ENCODE measurements at places on chromosomes 5 and 9.

- no peak for DNase-seq
Measured at GRCh38 chr5:33843579-33843978, 48.2 kb downstream of the ADAMTS12 start.

DNA sequence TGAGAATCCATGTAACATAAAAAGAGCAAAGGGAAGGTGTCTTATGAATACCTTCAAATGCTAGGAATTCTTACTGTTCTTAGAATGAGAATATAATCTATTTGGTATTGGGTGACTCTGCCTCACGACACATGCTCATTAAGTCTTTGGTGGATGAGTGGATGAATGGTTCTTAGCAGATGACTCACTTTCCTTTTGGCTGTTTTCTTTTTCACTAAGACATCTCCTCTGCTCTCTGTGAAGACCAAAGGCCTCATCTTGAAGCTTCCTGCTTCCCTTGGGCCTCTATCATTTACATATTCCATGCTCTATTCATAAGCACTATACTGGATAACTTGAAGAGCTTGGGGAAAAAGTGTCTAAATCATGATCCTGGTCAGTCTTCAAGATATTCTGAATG lies 468.1 kb downstream of the SPATA31D1 start:
- DNase-seq, result no peak

GRCh38 chr9:134346151-134346550 lies 19.9 kb downstream of the RXRA start:
- no peak for DNase-seq

- no peak for DNase-seq
Measured at GRCh38 chr9:116233160-116233530, 79.6 kb downstream of the PAPPA start.

DNA sequence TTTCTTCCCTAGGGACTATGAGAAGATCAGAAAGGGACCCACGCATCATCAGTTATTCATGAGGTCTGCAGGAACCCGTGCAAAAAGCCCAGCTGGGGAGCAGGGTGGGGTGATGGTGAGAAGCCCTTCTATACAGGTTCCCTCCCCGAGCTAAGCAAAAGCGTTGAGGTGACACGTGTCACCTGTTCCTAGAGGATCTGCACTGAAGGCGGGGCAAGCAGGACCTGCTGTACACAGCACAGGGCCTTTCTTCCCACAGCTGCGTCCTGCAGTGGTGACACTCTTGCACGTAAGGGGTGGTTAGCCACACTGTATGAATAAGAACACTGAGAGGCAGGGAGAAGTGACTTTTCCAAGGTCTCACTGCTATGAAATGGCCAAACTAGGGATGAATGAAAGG lies 37.2 kb upstream of the SH3PXD2B start:
- DNase-seq, result no peak

GRCh38 chr9:13726746-13727145 lies 447.3 kb upstream of the MPDZ start:
- no peak for DNase-seq

- DNase-seq, result no peak
Measured at GRCh38 chr9:111648066-111648465, 13.3 kb upstream of the GNG10 start.

DNA sequence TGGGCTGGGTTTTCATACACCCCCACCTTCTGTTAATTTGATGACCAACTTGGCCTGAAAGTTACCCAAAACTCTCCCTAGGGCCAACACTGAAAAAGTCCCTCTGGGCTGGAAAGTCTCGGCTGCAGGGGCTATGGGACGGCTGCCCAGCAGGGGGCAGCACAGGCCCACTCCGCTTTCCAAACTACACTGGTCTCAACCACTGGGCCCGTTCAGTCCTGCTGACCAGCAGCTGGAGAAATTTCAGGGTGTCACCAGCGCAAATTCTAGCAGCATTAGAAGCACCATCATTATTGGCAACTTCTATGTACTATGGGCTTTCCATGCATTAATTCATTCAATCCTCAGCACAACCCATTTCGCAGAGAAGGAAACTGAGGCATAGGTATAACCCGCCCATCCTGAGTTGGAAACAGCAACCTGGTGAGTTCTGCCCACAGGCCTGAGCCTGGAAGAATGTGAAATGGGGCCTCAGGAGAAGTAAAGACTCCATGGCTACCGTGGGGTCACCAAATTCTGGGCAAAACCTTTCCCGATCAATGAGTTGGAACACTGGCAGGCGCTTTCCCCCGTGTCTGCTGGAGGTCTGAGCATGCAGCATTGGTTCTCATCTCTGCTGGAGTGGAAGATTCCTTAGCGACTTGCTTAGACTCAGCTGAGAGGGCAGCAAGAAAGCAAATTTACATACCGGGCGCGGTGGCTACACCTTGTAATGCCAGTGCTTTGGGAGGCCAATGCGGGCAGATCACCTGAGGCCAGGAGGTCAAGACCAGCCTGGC lies 9.7 kb downstream of the ORM2 start:
- DNase-seq, result peak; percentile 35

- DNase-seq, result no peak
Measured at GRCh38 chr5:142922223-142922952, 152.2 kb downstream of the ARHGAP26 start.

DNA sequence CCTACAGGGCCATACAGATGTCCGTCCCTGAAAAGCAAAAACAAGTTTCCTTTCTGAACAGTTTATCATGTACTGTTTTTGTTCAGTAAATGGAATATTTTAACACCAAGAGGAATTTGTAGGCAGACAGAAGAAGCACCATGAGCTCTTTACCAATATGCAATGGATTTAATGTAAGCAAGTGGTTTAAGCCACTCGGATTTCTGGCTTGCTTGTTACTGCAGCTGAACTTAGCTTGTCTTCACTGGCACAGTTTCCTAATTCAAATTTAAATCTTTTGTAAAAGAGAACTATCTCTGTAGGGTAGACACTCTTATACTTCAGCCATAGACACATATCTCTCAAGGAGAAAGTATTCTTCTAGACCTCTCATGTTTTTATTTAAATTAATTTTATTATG lies 12.7 kb upstream of the EBF1 start:
- no peak for DNase-seq

GRCh38 chr9:18296702-18297055 lies 177.3 kb upstream of the ADAMTSL1 start:
- no peak for DNase-seq

- no peak for DNase-seq
Measured at GRCh38 chr9:120465685-120466407, 114.1 kb downstream of the CDK5RAP2 start.

DNA sequence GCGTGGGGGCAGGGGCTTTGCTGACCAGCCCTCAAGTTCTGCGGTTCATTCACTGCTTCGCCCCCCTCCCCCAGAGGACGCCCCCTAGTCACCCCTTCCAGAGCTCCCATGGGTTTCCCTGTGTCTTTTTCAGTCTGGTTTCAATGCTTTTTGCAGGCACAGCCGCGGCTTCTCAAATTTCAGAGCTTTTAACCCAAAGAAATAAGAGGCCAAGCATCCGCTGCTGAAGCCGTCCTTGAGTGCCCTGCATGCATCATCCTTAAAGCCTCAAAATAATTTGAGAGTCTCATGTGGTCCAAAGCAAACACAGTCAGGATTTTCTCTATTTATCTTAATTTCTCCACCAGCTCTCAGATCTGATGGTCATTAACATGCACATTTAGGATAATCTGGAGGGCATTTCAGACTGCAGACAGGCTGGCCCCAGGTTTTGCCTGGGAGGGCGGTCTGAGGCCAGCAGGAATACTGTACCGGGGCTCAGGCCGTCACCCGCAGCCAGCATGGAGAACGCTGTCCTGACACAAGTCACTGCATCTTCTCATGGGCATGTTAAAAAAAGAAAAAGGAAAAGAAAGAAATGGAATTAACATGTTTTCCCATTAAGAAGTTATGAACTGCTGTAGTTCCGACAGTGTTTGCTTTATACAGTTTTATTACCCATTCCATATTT lies 420.8 kb upstream of the IRX4 start:
- DNase-seq, result no peak
